Liver (tissue), 10 donors: ENCODE measurements at places on chromosomes 6 and 20.

- no peak for DNase-seq
- H3K27me3 ChIP-seq: no peaks in the 10 kb centered on the region
- no peak overlapping the region for H3K4me3 ChIP-seq
- peak overlapping the region; percentile 80 for H3K27ac ChIP-seq
- H3K4me1 ChIP-seq: peaks cover 26% of the 10 kb centered on the region
Measured at GRCh38 chr6:39296745-39297640, 17.2 kb downstream of the KCNK17 start.

DNA sequence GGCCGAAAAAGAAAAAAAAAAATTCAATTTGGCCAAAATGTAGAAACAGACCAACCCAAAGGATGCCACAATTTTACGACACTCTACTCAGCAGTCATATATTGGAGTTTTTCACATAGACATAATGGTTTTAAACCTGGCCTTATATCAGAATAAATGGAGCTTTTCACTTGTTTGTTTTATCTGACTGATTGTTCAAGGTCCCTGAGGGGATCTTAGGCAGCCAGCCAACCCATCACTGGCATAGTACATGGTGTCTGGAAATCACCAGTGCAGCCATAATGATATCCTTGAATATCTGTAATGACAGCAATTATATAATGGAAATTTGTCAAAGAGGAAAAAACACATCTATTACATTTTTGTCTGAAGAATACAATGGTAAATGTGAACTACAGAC, 96.9 kb downstream of the PRSS35 start:
- H3K27me3 ChIP-seq: no peaks in the 10 kb centered on the region
- H3K4me3 ChIP-seq: no peak overlapping the region
- DNase-seq: no peak
- no peaks in the 10 kb centered on the region for H3K36me3 ChIP-seq
- no peak overlapping the region for H3K27ac ChIP-seq

DNA sequence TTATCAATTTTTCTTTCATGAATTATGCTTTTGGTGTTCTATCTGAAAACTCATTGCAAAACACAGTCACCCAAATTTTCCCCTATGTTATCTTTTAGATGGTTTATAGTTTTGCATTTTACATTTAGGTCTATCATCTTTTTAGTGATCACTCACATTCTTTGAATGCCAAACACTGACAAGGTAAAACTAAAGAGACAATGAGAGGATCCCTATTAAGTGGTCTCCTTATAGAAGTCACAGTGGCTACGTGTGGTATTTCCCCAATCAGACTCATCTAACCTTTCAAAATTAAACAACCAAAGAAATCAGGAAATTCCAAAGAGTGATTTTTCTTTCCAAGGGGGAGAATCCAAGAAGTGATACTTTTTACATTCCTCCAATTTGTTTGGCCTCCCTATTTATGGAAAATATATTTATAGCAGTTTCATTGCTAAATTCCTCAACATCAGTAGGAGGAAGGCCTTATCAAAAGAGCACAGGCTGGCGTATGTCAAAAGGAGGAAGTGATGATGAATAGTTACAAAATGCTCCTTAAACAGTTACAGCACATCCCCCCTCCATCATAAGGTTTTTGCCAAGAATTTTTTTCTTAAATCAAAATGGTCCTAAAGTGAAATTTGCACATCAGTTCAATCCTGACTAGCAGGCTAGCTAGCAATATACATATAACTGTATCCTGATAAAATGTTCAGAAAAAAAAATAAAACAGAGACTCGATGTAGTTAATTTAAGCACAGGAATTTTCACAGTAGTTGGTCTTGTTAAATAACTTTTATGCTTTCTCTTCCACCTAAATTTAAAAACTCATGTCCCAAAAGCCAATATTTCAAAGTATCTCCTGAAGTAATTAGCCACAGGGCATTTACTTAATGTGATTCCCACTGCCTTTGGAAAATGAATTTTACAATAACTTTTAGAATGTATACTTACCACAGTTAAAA, 76.2 kb upstream of the IPCEF1 start:
- no peak overlapping the region for H3K4me3 ChIP-seq
- peak overlapping the region; percentile 31 for H3K27ac ChIP-seq
- H3K27me3 ChIP-seq: no peaks in the 10 kb centered on the region
- no peaks in the 10 kb centered on the region for H3K36me3 ChIP-seq

DNA sequence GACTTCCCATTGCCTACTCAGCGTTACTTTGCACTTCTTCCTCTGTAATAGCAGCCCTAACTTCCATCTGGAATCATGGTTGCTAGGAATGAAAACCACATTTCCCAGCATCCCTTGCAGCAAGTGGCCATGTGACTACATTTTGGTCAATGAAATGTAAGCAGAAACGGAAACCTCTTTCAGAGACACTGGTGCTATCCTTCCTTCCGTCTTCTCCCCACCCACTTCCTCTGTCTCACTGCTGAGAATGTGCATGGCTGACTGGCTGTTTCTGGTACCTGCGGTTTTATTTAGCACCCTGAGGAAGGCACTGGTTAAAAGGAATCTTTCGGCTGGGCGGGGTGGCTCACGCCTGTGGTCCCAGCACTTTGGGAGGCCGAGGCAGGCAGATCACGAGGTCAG, 107.4 kb downstream of the SCML4 start:
- H3K27me3 ChIP-seq: no peaks in the 10 kb centered on the region
- H3K27ac ChIP-seq: no peak overlapping the region
- no peak for DNase-seq
- no peak overlapping the region for H3K4me3 ChIP-seq
- no peaks in the 10 kb centered on the region for H3K4me1 ChIP-seq

GRCh38 chr20:51412951-51413481, 129.5 kb downstream of the NFATC2 start:
- no peaks in the 10 kb centered on the region for H3K36me3 ChIP-seq
- H3K4me3 ChIP-seq: no peak overlapping the region
- DNase-seq: peak; percentile 63
- peaks cover 17% of the 10 kb centered on the region for H3K4me1 ChIP-seq

DNA sequence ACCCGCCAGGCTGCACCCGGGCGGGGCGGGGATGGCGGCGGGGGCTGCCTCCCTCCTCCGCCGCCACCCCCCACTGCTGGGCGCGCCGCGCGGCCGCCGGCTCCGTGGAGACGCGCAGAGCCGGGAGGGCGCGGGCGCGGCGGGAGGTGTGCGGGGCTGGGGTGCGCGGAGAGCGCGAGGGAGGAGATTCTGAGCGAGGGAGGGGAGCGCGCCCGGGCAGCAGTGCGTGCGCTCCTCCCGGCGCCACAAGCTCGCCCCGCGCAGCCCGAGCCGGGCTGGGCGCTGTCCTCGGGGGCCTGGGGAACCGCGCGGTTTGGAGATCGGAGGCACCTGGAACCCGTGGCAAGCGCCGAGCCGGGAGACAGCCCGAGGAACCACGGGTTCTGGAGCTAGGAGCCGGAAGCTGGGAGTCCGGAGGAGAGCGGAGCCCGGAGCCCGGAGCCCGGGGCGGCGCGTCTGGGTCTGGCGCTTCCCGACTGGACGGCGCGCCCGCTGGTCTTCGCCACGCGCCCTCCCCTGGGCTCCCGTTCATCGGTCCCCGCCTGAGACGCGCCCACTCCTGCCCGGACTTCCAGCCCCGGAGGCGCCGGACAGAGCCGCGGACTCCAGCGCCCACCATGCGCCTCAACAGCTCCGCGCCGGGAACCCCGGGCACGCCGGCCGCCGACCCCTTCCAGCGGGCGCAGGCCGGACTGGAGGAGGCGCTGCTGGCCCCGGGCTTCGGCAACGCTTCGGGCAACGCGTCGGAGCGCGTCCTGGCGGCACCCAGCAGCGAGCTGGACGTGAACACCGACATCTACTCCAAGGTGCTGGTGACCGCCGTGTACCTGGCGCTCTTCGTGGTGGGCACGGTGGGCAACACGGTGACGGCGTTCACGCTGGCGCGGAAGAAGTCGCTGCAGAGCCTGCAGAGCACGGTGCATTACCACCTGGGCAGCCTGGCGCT, at the start of gene NTSR1:
NTSR1 (plus strand) TSS at position 246 of the 946 bp plus-strand sequence; CDS start at position 618, 372 bp downstream.
- H3K4me1 ChIP-seq: peaks cover 2% of the 10 kb centered on the region
- no peak for DNase-seq
- no peaks in the 10 kb centered on the region for H3K27me3 ChIP-seq
- H3K27ac ChIP-seq: no peak within 1 kb of the TSS
- no peaks in the 10 kb centered on the region for H3K36me3 ChIP-seq

- H3K4me3 ChIP-seq: no peak overlapping the region
- no peaks in the 10 kb centered on the region for H3K36me3 ChIP-seq
Measured at GRCh38 chr6:13688692-13689196, 22.9 kb downstream of the RANBP9 start.

DNA sequence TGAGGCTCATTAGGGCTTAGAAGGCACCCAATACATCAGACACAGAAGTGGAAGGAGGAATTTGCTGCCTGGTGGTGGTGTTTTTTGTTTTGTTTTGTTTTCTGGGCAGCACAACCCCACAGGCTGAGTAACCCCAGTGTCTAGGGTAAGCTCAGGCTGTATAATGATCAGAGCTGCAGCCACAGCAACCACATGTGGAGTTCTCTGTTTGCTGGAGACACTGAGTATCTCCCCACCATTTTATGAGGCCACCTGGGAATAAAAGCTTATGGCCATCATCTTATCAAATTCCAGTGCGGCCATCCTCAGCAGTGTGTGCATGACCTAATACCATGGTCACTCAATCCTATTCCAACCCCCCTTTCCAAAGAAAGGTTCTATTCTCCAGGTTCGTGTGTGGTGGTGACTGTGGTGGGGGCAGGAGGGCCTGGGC, 3.4 kb upstream of the DLL1 start:
- no peaks in the 10 kb centered on the region for H3K36me3 ChIP-seq
- no peak overlapping the region for H3K4me3 ChIP-seq
